ENCODE measurements at places on chromosomes 12 and 14.

DNA sequence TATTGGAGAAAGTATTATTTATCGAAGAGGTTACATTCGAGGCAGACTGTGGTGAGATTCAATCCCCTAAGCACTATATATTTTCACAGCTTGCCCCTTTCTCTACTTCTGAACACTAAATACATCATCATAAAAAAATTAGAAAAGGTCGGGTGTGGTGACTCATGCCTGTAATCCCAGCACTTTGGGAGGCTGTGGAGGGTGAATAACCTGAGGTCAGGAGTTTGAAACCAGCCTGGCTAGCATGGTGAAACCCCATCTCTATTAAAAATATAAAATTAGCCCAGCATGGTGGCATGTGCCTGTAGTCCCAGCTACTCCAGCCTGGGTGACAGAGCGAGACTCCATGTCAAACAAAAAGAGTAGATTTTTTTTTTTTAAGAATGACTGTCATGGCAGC is 70.6 kb upstream of the MYF6 start:
- DNase-seq, result no peak

- DNase-seq, result no peak
Observed at GRCh38 chr12:64061868-64062375, 160.2 kb downstream of the KICS2 start.

DNA sequence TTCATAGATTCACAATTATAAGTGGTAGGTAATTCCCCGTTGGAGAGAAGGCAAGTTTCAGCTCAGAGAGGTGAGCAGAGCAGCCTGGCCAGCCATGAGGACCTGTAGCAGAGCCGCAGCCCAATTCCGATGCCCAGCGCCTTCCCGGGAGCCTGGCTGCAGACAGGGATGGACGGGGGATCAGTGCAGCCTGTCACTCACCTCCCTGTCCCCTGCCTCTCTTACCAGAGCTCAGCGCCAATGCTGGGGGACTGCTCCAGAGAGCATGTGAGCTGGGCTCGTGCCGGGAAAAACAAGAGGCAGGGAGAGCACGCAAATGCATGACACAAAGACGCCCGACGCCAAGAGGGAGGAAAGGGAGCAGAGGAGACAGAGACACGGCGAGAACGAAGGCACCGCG is 231.9 kb downstream of the BCL11B start:
- no peak for DNase-seq

- no peak for DNase-seq
Observed at GRCh38 chr14:100780646-100781355, 45.1 kb upstream of the MEG3 start.

- DNase-seq, result no peak
Observed at GRCh38 chr12:94831081-94831751, 172.3 kb downstream of the NDUFA12 start.

DNA sequence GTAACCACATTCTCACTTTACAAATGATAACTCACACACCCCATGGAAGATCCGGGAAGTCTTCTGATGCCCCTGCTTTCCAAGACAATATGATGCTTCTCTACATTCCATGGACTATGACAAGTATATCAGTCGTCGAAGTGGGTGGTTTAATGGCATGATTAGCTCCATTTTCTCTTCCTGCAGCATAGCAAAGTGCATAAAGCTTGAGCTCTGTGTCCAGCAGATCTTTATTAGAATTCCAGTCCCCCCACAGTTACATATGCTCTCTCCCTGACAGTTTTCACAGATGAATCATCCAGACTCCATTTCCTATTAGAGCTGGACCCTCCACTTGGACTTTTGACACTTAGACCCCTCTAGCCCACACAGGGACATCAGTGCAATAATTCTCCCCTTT is 174.9 kb downstream of the BCAT1 start:
- DNase-seq, result no peak

DNA sequence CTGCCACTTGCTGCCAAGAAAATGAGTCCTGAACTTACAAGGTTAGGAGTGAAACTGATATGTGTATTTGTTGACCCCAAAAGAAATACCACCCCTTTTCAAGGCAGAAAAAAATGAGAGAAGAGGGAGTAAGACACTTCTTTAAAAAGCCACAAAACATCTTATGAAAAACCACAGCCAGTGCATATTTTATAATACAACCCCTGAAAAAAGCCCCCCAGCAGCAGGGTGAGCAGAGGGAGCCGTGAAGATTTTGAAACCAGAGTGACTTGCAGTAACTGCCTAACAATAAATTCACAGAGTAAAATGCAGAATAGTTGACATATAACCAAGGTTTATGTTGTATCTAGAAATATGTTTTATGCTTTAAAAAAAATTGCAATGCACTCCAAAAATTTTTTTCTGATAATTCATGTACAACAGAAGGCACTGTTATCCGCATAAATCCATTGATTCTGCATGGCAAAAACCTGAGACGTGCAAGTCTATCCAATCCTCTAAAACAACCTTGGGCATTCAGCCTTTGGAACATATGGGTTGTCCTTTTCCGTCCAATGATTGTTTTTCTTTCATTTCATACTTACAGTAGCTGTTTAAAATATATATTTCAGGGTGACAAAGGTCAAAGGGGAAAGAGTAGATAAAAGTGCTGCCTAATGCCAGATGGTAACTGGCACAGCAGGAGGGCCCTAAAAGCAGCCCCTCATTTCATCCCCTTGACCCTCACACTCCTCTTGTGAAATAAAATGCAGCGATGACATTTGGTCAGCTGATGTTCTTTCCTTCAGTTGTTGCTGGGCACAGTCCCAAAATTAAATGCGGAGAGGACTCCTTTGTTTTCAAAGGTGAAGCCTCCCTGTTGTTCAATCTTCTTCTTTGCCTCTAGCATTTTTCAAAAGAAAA is 65.3 kb downstream of the IPO8 start:
- DNase-seq, result no peak
